Mesenteric fat pad (tissue), 1 donor: ENCODE measurements at places on chromosomes 1 and 21.

- DNase-seq, result no peak
Observed at GRCh38 chr1:94094469-94095111, 26.4 kb downstream of the ABCA4 start.

- DNase-seq, result peak; percentile 99
Observed at GRCh38 chr1:173867753-173868265, at the start of gene GAS5. Gene GAS5, minus strand, starts transcription at chr1:173867989.

DNA sequence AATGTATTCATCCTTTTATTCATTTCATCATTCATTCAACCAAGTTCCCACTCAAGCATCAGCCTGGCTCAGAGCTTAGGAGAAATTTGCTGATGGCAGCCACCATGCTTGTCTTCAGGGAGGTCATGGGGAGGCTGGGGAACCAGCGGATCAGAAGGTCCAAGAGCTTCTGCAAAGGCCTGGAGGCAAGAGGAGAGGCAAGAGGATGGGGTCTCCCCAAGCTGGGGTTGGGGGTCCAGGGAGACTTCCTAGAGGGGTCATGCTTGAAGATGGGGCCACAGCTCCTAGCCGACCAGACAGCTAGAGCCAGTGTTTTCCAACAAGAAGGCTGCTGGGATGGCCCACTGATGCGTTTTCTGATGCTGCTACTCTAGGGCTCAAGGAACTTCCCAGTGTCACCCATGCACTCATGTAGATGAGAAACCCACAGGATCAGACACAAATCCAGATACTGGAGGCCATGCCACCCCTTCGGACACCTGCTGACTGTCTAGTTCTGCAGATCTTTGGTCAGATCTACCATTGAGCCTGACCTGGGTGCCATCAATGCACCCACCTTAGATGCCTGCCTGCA, 315.2 kb downstream of the AJAP1 start:
- DNase-seq, result peak; percentile 49

DNA sequence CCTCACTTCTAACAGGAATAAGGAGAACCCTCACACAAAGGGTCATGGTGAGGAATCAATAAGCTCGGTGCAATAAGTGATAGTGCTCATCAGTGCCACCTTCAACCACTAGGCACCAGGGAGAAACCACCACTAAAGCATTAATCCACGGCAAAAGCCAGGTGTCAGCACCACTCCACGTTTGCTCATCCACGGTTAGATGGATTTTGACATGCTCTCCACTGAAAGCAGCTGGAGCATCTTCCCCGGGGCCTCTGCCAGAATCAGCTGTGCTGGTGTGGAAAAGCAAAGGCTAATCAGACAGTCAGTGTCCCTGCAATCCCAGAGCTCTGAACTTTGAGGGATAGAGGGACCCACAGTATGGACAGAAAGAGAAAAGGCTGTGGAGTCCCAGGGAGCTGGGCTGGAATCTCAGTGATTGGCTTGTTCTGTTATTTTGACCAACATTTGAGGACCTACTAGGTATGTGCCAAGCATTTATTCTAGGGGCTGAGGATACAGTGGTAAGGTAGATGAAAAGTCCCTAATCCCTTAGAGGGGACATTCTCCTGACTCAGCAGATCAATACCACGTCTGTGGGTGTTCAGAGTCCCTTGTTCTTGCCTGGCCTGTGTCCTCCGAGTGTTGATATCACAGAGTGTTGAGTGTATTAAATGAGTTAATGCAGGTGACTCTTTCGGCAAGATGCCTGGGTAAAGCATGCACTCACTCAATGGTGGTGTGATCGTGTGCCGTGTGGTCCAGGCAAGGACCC, 41.3 kb downstream of the FHAD1 start:
- DNase-seq, result peak; percentile 30

GRCh38 chr1:186303911-186304310, 71.1 kb downstream of the TPR start:
- DNase-seq, result no peak

GRCh38 chr1:8061210-8061609, 35.1 kb upstream of the ERRFI1 start:
- no peak for DNase-seq

GRCh38 chr21:27201197-27201596, 234.3 kb upstream of the ADAMTS5 start:
- DNase-seq, result no peak

DNA sequence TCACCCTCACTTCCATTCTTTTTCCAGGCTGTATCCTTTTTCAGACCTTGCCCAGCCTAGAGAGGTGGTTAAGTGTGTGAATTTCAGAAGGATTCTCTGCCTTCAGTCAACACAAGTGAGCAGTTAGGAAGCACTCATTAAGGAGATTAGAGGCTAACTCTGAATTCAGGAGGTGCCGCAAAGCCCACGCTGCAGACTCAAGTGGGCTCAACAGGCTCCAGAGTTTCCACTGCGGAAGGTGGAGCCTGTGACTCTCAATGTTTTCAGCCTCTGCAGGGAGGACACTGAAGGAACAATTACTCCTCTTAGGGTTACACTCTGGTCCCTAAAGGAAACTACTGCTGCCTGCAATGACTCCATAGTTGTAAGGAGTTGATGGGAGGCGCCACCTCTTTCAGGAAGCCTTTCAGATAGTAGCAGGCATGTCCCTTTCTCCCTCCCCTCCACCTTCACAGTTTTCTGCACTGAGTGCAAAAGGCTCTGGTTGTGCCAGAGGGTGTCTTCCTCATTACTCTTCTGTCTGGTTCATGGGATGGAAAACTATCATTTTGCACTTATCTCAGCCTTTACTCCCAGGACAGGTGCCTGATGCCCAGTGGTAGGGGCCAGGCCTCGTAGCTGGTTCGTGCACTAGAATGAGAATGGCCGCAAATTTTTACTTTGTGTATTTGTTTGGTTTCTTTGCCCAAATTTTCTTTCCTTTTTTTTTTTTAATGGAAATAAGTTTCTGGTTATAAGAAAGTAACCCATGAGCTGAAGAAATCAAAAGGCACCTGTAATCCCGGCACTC, 55.2 kb upstream of the SELENON start:
- no peak for DNase-seq

DNA sequence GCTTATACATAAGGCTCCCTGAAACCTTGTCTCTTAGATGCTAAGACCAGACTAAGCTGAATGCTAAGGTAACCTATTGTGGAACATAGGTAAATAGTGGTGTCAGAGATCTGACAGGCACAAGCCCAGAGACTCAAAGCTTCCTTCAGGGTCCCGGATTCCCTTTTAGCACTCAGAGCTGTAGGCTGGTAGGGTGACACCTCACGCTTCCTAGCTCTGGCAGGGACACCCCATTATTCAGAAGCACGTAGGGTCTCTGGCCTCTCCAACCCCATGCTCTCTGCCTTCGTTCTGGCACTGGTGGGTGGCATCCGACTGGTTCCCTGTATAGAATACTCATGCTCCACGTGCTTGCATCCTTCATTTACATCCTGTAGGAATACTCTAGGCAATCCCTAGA, 68.4 kb downstream of the CD34 start:
- no peak for DNase-seq

GRCh38 chr1:67308136-67308535, 463 bp downstream of the IL12RB2 start:
- DNase-seq, result no peak

DNA sequence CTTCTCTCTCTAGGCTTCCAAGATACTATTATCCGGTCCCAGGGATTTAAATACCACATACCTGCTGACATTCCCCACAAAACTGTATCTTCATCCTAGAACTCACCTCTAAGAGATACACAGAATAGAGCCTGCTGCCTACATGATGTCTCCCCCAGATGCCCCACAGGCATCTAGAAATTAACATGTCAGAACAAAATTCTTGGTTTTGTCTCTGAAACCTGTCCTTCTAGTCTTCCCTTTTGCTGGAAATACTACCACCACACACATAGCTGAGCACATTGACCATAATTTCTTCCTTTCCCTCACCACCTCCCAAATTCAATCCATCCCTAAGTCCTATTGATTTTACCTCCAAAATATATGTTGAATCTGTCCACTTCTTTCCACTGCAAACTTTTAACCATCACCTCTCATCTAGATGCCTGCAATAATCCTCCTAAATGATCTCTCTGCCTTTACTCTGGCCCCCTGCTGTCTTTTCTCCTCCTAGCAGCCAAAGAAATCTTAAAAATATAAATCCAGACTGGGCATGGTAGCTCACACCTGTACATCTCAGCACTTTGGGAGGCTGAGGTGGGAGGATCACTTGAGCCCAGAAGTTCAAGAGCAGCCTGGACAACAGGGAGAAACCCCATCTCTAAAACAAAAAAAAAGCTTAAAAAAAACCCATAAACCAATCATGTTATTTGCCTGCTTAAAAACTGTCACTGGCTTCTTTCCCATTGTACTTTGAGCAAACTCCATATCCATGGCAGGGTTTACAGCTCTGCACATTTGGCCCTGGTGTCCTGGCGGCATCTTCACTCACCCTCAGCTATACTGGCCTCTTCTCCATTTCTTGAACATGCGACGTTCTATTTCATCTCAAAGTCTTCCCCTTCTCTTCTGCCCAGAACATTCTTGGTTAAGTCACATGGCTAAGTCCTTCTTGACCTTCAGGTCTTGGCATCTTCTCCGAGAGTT, 6.2 kb upstream of the FAM76A start:
- no peak for DNase-seq

GRCh38 chr1:247407180-247407616, 8.8 kb upstream of the NLRP3 start:
- DNase-seq, result no peak

DNA sequence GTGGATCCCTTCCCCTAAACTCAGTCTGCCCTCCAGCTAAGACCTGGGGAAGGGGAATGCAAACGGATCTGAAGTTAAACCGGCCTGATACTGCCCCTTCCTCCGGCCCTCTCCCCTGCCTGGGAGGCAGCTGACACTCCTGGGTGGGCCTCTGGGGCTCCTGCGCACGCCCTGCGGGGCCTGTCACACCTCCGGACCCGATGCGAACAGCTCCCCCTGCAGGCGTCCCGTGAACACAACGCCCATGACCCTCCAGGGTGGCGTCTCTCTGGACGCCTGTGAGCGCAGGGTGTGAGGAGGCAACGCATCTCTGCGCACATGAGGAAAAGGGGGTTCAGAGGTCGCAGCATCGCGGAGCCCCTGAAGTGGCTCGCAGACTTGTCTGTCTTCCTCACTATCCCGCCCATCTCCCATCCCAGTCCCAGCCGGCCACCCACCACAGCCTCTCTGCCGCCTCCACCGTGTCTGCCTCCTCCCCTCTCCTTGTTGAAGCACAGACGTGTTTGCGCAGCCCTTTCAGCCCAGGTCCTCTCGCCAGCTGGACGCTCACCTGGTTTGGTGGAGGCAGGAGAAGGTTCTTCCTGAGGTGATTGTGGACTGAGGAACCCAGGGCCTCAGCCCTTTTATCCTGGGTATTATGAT, 421 bp upstream of the LCE3A start:
- no peak for DNase-seq

DNA sequence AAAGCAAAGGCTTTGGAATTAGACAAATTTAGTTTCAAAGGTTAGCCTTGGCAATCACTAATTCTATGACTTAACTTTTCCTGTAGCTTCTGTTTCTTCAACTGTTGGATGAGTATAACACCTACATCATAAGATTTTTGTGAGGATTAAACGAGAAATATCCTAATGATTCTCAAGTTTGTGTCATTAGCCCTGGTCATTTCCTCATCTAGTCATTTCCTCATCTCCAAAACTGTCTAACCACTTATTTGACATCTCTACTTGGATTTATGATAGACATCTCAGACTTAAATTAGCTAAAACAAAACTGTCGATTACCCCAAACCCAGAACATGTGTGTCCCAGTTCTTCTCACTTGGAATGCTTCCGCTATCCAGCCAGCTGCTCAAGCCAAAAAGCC, 80.2 kb upstream of the CHODL start:
- no peak for DNase-seq

DNA sequence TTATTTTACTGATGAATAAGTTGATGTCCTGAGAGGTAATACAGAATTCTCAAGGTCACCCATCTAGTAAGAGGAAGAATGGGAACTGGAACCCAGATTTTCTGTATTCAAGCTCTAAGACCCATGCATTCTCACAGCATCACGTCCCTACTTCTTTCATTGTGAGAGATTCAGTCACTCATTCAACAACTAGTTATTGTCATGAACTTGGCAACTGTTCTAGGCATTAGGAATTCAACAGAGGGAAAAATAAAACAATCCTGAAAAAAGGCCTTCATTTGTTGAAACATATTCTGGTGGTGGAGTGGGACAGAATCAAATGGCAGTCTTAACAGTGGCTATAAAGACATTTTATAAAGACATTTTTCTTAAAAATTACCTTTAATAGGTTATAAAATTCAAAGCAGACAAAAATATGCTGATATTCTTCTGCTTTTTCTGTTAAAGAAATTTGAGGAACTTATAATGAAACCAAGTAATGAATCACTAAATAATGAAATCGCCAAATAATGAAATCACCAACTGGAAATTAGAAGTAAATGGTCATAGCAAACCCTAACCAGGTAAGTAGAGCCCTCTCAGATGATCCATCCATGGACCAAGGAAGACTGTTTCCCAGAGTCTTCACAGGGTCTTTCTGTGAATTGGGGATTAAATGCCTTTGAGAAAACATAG, 136.5 kb upstream of the DPYD start:
- DNase-seq, result no peak
